ENCODE measurements at places on chromosomes 2 and 18.

GRCh38 chr2:109689973-109690372 lies 75.8 kb downstream of the SOWAHC start:
- DNase-seq = no peak

GRCh38 chr2:216222650-216223352 lies 113.7 kb downstream of the XRCC5 start:
- no peak for DNase-seq

- no peak for DNase-seq
Measured at GRCh38 chr2:97067279-97068004, 27.2 kb downstream of the FAHD2B start.

DNA sequence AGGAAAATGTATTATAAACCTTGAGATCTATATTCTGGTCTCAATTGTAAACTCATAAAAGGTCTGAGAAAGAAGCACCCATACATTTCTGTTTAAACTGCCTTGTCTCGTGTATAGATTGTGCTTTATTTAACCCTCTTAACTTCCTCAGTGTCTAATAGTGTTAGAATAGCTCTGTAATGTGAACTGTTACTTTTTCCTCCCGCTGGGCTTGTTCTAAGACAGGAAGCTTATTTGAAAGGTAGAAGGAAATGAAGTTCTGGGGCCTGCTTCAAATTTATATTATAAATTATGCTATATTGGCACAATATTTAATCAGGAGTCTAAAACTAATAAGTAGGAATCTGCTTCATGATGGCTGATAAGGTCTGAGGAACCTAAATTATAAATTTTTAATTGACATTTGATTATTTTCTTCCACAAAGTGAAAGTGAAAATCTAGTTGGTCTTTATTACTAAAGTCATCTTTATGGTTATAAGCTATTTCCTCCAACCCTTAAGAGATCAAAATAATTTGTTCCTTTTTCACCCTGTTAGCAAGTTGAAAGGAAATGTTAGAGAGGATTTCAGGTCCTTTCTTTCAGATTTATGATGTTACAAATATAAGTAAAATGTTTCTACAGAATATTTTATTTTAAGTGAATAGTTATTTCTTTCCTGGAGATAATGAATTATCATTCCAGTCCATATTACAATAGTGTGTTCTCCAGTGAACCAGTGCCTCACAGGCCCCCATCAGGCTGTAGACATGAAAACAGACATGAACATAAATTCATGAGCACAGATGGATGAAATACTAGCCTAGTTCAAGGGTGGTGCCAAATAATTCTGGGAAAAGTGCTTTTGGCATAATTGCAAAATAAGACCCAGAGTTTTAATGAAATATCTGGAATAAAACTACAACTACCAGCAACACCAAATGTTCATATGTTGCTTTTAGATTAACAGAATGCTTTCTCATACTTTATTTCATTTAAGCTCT lies 7.9 kb downstream of the MFSD6 start:
- no peak for DNase-seq

DNA sequence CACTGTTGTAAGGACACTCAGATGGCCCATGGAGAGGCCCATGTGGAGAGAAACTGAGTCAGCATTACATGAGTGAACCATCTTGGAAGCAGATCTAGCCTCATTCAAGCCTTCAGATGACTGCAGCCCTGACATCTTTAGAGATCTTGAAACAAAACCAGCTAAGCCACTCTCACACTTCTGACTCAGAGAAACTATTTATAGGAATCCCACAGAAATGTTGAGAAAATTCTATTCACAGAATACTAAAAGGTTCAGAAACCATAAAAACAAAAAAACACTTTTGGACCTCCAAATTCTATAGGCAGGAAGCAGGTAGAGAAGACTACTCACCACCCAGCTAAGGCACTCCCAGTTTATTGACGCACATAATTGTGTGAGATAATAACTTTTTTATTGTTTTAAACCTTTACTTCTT lies 8.7 kb downstream of the TMEM169 start:
- no peak for DNase-seq

GRCh38 chr18:8962855-8963635 lies 139.5 kb upstream of the NDUFV2 start:
- no peak for DNase-seq

DNA sequence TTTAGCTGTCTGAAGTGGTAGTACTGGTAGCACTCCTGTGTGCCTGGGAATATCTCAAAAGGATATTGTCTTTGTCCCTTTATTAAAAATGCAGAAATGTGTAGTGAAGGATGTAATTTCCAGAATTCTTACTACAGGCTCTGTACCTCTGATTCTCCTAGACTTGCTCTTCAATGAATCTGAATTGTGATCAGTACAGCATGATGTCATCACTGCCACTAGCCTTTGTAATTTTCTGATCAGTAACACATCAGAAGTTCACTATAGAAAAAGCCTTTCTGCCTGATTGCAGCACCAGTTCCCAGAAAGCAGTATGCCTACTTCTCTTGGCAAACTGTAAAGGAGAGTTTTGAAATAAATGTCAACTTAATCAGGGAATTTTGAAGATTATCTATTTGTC lies 29.2 kb upstream of the OTOF start:
- DNase-seq = no peak

DNA sequence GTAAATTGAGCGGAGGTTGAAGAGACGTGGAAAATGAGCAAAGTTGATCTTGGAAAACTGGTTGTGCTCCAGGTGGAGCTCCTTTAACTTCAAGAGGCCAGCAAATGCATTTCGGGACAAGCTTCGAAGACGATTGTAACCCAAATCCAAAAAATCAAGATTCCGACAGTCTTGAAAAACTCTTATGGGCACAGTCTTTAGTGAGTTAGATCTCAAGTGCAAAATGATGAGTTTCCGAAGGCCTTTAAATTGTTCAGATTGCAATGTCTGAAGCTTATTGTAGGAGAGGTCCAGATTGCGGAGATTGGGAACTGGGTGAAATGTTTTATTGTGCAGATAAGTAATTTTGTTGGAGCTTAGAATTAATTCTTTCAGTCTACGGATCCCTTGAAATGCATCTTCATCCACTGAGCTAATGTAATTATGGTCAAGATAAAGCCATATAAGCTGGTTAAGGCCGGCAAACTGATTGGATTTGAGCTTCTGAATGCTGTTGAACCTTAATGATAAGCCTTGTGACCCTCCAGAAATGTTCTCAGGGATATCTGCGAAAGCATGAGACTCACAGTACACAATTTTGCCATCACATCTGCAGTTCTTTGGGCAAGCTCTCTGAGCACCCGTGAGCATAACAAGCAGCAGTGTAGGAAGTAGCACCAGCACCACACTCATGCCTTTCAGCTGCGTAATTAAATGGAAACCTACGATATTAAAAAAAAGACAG lies 2.9 kb downstream of the LRRTM4 start:
- no peak for DNase-seq

GRCh38 chr18:35071819-35072247 lies 30.6 kb downstream of the MAPRE2 start:
- no peak for DNase-seq

DNA sequence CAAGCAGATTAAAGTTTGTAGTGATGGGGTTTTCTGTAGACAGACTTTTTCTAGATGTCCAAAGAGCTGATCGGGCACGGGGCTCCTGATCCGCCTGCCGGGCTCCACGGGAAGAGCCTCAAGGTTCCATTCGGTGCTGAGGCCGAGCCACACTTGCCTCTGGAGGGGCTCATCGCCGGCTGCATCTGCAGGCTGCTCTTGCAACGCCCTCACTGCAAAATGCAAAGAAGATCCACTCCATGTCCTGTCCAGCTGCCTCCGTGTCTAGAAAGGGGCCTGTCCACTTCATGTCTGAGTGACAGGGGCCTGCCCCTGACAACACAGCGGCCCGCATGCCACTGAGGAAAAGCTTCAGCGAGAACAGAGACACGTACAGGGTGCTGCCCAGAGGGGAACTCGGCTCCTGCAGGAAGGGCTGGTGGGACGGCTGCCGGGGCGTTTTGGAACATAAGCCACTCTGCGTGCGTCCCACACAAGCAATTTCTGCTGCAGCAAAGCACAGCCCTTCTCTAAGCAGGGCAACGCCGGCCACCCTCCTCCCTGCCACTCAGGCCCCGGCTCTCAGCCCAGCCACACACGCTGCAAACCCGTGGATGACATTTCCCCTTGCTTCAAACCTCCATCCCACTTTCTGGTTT lies 53.6 kb upstream of the CTDP1 start:
- DNase-seq = no peak

GRCh38 chr18:58196881-58197872 lies 153.2 kb downstream of the NEDD4L start:
- no peak for DNase-seq

DNA sequence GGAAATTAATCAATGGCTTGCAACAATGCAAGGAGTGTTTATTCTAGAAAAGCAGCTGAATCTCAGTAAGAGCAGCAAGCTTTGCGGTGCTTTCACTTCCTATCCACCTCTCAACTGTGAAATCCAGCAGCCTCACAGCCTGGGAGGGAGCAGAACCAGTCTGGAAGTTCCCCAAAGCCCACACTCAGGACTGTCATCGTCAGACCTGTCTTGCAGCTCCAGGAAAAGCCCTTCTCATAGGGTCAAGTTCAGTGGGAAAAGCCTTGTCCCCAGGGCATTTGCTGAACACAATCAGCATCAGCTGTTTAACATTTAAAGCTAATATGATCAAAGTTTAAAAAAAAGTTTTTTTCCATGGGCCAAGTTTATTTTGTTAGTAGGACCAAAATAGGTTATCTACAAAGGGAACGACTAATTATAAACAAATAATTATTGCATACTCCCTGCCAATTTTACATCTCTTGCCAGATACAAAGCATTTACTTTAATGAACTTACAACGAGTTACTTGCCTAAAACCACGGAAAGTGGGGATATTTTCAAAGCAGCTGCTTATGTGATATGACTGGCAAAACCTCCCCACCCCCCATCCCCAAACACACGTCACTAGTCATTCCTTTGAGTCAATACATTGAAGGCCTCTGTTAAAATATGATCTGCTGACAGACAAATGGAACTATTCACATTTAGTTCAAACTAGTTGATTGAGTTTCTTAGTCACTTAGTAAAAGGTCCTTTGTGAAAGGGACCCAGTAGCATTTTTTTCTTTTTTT lies 36.8 kb downstream of the PARD6G start:
- no peak for DNase-seq

Measured in activated naive CD8-positive, alpha-beta T cell treated with anti-CD3 and anti-CD28 coated beads, Interleukin-2, amount 50 U/mL, for 16 hours (primary cell).